HepG2 (cell line): ENCODE measurements at places on chromosomes 5 and 9. TPM values are rescaled to one million over a fixed set of nuclear protein-coding genes. Genes with fewer than 3 reads are reported as not detected.
A peak's percentile ranks its signal among the peaks of the same experiment; 100 is the strongest.

DNA sequence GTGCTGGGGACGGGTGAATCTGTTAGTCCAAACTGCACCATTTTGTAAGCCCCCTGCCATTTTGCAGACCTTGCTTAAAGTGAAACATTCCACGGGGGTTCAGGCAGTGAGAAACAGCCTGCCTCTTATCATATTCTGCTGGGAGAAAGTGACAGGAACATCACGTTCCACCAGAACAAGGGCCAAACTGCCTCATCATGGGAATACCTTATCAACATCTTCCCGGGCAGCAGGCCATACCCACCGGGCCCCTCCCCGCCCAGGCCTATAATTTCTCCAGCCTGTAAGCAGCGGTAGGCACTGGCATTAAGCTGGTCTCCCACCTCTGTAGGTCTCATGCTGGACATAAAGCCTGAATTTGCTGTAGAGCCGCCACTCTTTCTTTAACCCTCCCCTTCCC lies 1.5 kb upstream of the CFAP77 start:
- no peak for DNase-seq

The HACD4 gene
- polyA plus RNA-seq: not detected in 2 replicates

DNA sequence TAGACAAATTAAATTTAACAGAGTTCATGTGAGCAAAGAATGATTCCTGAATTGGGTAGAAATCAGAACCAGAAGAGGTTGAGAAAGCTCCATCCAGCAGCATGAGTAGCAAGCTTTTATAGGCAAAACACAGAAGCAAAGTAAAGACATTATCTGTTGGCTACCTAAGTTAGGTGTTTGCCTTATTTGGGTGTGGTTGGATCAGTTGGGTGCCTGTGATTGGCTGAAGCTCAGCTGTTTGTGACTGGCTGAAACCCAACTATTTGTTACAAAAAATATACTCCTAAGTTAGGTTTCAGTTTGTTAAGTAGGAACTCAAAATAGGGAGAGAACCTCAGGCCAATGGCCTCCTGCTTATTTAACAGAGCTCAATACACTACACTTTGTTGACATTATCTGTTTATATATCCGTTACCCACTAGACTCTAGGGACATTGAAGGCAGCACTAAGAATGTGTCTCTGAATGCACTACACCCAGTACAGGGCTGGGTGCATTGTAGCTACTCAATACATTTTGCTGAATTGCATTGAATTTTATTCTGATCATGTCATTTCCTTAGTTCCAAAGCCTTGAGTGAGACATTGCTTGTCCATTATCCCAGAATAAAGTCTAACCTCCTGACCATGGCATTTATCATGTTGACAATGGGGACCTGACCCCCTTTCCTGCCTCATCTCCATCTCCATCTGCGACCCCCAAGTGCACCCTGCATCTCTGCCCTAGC lies 98.7 kb downstream of the CCDC192 start:
- no peak for DNase-seq

GRCh38 chr9:108047264-108047663 lies 557.7 kb upstream of the KLF4 start:
- DNase-seq: no peak

The ORM2 gene
- 824 and 855 TPM in 2 replicates for polyA plus RNA-seq

GRCh38 chr9:124038239-124038638 lies 26.7 kb downstream of the LHX2 start:
- DNase-seq: no peak

DNA sequence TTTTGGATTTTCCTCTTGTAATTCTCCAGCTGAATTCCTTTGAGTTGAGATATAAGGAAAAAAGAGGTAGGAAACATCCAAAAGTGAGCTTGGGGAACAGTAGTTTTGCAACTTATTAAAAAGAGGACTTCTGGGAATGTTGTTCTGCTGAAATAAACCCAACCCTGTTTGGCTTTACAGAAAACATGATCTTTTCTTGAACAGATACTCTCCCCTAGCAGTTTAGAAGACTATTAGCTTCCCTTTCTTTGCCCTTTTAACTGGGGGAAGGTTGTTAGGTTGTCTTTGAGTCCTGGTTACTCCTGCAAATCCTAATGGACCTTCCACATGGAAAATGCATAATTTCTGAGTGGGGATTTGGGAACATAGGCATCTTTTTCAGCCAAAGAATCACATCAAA lies 168.7 kb upstream of the RPS23 start:
- DNase-seq: no peak

DNA sequence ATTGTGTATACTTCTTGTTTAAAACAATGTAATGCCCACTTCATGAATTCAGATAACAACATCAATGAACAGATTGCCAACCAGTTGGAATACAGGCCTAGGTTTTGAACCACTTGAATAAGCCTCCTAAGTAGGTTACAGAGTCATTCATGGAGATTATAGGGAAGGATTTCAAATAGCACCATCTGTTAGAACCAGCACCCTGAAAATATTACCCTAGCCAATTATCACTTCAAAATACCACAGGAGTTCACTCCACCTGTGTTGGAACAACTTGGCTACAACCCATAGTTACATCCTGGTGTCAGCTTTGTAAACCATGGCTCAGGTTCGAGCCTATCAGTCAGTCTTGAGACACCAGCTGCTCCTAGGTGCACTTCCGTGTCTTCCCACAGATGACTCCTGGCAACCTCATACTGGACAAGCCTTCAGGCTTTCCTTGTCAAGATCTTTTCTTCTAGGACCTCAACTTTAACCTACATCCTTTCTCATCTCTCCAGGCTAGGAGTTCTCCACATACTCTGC lies 350.0 kb downstream of the DEPDC1B start:
- DNase-seq: no peak

DNA sequence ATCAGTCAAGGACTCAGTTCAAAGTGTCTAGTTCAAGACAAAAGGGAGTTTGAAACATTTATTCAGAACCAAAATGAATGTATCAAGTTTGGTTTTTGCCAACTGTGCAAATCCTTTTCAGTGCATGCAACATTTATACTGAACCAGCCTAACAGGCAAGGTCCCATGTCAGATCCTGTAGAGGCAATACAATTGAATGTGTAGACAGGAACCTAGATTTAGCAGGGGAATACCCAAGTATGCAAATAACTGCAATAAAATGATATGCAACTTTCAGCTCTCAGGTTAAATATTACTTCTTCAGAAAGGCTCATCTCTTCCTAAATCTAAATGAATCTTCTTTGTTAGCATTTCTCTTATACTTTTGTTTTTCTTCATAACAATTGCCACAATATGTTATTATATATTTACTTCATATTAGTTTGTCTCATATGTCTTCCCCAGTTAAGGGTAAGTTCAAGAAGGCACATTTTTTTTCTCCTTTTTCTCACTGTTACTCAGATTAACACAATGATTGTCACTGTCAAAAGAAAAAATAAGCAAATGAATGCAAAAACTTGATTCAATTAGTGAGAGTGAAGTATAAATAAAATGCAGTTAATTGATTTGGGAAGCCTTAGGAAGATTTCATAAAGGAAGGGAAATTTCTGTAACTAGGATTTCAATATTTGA lies 163.9 kb upstream of the RASA1 start:
- no peak for DNase-seq

DNA sequence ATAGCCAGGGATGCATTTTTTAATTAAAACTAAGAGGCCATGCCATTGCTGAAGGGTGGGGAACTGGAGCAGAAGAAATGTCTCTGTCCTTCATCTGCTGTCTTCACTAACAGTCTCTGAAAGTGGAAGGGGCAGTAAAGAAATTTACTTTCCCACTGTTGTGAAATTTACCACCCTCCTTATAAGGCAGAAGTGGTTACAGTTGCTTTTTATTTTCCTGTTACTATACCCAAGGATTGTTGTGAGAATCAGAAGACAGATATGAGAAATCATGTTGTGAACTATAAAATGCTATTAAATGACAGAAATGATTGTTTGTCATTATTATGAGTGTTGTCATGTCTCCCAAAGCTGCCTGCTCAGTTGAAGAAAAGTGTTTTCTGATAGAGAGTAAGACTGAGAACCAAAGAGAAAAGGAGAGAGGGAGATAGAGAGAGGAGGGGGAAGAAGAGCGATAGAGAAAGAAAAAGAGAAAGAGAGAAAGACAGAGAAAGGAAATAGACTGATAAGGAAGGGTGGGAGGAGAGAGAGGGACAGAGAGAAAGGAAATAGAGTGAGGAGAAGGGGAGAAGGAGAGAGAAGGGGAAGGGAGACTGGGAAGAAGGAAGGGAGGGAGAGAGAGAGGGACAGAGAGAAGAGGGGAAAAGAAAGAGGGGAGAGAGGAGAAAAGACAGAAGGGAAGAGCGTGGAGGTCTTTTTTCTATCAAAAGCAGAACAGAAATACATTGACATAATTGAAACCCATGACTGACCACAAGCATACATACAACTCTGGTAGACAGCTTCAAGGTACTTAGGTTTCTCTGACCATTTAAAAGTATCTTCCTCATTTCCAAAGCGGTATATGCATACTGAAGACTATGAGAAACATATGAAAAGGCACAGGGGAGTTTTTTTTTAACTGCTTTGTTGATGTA lies 22.5 kb downstream of the SEC61B start:
- no peak for DNase-seq

- peak; percentile 3 for DNase-seq
Observed at GRCh38 chr5:115557667-115558387, 13.3 kb upstream of the FEM1C start.
